SHP77 (cell line): ENCODE measurements at places on chromosomes 3 and 15.

GRCh38 chr3:19190126-19190525, 41.8 kb downstream of the KCNH8 start:
- DNase-seq = no peak

DNA sequence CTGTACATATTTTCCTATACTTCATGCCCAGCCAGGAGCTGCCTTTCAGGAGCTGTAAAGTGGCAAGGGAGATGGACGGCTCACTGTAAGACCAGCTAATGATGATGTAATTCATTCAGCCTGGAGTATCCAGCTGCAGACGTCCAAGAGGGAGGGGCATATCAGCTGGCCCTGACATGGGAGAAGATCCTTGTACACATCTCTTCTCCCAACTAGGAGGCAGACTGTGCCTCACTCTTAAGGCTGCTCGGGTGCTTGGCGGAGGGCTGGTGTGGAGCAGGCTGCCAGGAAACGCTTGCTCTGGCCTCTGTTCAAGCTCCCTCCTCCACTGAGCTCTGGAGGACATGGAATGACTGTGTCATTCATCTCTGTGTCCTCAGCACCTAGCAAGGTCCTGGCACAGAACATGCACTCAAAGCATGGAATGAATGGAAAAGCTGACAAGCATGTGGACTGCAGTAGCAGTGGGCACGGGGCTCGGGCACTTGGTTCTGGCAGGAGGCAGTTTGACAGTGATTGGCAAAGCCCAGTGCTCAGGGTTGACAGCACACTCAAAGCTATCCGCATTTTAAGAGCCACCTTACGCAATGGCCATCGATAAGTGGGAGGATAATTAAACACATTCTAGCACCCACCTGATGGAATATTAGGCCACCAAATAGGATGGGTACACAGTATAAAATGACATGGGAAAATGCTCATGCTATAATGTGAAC, 72.4 kb downstream of the TBC1D2B start:
- peak; percentile 91 for DNase-seq

GRCh38 chr3:126082362-126083137, 1.4 kb downstream of the SLC41A3 start:
- DNase-seq = no peak

- DNase-seq = no peak
Measured at GRCh38 chr3:193400304-193400703, 21.8 kb upstream of the ATP13A5 start.

DNA sequence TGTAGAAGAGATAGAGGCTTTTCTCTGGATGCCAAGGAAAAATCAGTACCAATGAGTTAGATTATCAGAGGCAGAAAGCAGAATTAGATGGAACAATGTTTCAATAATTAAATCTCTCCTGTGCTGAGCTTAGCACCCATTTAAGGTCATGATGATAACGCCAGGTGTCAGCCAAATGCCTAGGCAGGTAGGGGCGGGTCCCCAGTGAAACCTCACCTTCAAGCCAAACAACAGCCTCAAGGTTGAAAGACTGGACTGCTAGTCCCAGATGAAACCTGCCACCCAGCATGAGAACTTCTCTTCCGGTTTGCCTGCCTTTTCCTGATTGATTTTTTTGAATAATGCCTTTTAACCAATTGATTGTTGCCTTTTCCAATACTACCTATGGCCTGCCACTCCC, 363.0 kb downstream of the PLOD2 start:
- DNase-seq = no peak

- peak; percentile 11 for DNase-seq
Measured at GRCh38 chr15:67114846-67115585, 49.6 kb downstream of the SMAD3 start.

DNA sequence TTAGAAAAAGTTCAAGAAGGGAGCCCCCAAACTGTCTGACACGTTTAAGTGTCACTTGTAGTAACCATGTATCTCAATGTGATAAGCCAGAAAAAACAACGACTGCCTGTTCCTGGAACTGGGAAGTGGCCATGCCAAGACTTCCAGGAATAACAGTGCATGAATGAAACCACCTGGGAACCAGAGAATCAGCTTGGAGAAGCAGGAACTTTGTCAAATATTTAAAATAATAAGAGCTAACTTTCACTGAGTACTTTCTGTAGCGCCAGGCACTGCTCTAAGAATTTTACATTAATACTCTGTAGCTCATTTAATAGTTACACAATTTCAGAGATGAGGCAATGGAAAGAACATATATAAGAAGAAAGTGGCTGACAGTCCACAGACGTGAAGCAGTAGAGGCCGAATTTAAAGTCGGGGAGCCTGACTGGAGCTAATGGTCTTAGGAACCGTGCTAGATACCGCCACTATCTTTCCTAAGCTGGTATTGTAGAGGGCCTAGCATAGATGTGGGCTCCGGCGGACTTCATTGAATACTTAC, 876 bp downstream of the PLSCR1 start:
- DNase-seq = no peak

GRCh38 chr3:196235452-196236122, 19.3 kb downstream of the SLC51A start:
- no peak for DNase-seq

- DNase-seq = no peak
Measured at GRCh38 chr3:104510131-104510849, 856.4 kb upstream of the ALCAM start.

DNA sequence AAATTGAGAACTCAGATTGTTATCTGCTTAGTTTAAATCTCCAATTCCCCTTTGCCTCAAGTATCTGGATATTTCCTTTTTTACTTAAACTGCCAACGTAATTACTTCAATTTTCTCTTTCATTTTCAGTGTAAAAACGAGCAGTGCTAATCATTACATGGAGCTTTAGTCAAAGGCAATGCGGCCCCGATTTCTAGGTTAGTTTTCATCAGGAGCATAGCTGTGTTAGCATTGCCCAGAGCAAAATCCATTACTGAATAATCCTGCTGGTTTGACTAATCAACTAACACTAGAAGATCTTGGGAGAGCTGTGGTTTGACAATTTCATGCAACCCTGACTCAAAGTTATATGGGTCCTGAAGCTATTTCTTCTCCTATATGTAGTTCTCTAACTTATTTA, 46.2 kb downstream of the ZPLD1 start:
- DNase-seq = no peak

- no peak for DNase-seq
Measured at GRCh38 chr15:34355241-34355640, 11.8 kb downstream of the LPCAT4 start.

DNA sequence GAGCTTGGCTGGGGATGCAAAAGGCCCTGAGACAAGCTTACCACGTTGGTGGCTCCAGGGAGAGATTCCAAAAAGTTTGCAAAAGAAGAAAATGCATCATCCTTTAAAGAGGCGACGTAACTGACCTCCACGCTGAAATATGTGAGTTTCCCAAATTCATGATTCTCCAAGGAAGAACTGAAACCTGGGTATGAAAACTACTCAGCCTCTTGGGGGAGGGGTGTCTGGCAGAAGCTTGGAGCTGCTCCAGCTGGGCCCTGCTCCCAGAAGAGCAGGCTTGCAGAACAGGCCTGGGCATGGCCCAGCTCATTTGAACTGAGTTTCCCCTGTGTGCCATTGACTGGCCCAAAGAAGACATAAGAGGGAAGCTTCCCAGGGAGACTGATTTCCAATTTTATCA, 20.5 kb downstream of the CPN2 start:
- no peak for DNase-seq

- DNase-seq = no peak
Measured at GRCh38 chr15:59812889-59813288, 123.8 kb upstream of the BNIP2 start.

DNA sequence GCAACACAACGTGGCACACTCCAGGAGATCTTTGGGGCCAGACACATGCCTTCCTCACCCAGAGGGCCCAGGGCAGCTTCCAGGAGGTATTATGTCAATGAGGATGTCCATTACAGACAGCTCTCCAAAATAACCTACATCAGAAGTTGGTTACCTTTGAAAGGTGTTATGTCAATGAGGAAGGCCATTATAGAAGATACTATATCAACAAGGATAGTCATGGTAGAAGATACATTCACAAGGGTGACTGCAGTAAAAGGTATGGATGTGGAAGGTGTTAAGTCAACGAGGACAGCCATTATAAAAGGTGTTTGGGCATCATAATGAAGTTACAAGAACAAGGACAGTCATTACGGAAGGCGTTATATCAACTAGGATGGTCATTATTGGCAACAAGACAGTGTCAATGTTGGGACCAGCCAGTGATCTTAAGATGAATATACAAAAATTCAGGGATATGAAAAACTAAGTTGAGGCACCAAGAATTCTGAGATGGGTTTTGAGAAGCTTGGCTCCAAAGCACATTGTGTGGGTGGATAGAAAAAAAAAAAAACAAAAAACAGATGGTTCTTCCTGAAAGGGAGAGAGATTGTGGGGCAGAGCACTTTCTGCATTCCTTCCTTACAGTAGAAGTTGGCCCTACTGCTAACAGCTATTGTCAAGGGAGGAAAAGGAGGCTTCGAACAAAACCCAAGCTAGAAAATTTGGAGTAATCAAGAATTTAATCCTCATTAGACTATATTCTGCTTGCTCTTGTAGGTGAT, 11.2 kb downstream of the CDCP1 start:
- DNase-seq = no peak

- no peak for DNase-seq
Measured at GRCh38 chr3:147305533-147306250, 100.7 kb downstream of the ZIC4 start.

DNA sequence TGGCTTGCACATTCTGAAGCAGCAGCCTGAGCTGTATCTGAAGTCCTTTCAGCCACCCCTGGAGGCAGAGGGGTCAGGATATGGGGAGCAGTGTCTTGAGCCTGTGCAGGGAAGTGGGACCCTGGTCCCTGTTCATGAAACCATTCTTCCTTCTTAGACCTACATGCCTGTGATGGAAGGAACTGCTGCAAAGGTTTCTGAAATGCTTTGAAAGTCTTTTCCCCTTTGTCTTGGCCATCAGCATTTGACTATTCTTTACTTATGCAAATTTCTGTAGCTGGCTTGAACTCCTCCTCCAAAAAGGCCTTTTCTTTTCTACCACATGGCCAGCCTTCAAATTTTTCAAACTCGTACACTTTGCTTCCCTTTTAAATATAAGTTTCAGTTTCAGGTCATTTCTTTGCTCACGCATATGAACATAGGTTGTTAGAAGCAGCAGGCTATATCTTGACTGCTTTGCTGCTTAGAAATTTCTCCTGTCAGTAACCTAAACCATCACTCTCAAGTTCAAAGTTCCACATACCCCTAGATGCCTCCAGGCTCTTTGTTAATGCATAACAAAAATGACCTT, 62.3 kb downstream of the GALK2 start:
- no peak for DNase-seq

DNA sequence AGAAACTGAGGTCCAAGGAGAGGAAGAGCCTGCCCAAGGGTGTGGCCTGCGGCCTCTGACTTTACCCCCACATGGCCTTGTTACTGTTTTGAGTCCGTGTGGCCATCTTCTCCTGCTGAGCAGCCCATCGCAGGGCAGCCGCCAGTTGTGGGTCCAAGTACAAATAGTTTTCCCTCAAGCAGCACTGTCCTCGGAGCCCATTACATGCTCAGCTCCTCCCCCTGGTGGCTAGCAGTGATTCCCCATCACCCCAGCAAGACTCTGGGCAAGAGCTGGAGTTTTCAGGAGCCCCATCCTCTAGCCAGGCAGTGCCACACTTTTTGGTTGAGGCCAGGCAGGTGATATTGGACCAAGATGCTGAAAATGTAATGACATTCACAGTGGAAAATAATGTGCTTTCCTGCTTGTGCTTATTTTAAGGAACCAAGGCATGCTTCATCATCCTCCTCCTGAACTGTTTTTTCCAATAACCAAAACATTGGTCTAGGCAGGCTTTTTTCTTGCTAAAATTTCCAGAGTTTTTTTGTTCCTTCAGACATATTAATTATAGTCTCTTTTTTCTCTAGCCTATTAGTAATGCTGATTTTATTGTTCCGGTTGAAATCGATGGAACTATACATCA, 23.2 kb upstream of the VILL start:
- peak; percentile 13 for DNase-seq

DNA sequence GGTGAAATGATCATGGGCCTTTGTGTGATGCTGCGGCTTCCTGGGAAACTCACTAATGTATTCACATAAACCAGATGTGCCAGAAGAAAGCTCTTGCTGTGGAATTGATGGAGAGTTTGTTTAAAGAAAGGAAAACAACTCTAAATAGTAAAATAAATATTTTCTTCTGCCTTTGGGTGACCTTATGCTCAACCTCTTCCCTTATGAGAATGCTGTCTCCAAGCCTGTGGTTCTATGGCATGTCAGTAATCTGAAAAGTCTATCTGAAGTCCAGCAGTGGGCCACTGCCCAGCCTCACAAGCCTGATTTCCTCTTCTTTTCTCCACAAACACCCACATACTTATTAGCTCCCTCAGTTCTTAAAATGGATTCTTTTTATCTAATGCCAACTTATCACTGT, 49.9 kb upstream of the PHLDB2 start:
- no peak for DNase-seq

DNA sequence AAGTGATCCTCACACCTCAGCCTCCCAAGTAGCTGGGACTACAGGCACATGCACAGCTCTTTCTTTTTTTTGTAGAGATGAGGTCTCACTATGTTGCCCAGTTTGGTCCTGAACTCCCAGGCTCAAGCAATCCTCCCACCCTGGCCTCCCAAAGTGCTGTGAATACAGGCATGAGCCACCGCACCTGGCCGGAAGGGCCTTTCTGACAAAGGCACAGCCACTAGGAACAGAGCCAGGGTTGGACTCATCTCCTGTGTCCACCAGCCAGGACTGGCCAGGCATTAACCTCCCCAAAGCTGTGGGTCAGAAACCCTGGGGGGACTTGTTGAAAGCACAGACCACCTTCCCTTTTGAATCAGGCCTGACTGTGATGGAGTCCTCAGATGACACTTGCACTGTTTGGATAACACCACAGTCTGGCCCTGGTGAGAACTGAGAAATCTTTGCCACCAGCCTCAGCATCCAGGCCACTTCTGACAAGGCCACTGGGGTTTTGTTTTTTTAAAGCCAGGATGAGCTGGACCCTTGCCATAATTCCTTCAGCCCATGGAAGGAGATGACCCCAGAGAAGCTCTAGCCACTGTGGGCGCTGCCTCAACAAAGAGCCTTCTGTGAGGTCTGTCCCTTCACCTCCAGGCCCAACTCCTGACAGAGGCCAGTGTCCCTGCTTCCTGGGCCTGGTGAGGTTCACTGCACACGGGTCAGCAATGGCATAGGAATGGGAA, 4.8 kb downstream of the TKT start:
- DNase-seq = no peak

DNA sequence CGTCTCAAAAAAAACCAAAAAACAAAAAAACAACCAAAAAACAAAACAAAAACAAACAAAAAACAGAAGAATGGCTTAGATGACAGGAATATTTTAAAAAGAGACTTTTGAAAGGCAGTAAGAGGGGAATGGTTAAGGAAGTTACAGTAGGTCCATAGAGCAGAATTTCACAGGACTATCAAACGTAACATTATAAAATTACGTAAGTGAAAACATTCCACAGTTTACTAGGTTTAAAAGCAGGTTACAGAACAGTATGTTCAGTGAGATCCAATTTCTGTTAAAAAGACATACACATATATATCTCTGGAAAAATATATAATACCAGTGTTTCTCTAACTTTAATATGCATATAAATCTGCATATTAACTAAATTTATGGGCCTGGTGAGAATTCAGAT, 50.2 kb upstream of the MUC13 start:
- DNase-seq = no peak

- DNase-seq = no peak
Measured at GRCh38 chr15:45435124-45435903, 57.0 kb upstream of the GATM start.
